Bone marrow (tissue), 2 donors: ENCODE measurements at places on chromosomes 4 and X.

- DNase-seq = peak; percentile 58
Observed at GRCh38 chr4:183505611-183506388, 942 bp downstream of the ING2 start.

- DNase-seq = no peak
Observed at GRCh38 chr4:158163941-158164767, 8.7 kb downstream of the GASK1B start.

DNA sequence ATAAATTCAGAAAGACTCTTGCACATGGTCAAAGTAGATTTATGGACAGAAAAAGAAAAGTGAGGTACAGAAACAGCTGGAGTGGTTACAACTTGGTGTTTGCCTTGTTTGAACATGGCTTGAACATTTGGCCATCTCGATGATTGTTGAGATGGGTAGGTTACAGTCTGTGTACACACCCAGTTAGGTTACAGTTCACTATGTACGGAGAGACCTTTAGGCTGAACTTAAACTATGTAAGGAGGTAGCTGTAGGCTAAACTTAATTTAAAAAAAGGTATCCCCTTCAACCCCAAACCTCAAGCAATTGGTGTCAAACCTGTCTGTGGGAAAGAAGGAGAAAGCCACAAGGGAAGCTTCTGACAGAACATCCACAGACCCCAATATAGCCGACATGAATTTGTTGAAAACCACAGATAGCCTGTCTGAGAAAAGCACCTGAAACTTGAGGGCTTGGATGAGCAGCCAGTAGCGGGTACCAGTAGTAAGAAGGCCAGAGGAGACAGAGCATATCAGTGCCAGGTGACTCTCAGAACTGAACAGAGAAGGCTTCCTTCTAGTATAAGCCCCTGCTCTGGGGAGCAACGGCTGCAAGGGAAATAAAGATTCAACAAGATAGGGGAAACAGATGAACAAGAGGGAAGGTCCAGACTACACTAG, 247.9 kb upstream of the GALNTL6 start:
- no peak for DNase-seq

DNA sequence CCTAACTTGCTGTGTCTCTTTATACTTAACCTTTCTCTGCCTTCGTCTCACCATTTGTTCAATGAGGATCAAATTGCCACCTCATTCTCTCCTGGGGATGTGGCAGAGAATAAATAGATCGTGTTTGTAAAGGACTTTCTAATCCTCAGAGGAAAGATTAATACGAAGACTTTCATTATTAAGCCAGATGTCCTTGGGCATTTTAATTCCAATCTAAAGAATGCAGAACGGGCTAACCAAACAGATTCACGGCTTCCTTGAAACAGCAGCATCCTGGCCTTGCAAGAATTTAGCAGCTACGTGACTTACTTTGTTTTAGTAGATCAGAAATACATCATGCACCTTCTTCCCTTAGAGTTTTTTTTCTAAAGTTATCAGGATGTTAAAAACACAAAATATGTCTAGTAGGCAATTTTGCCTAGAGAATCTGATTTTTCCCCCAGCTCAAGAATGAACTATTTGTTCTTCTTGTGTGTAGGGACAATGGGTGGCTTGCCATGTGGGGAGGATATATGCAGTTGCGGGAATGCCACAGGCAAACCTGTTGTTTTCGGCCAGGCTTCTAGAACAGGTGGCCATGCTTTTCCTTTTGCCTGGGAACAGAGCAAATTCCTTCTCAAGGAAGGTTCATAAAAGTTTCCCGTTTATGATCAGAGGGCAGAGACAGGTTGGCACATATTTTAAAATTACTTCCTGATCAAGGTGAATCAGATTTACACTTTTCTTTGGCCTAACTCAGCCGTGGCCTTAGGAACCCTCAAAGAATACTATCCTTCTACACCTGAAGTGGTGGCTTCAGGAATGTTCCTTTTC, 3.0 kb downstream of the MID1 start:
- no peak for DNase-seq

DNA sequence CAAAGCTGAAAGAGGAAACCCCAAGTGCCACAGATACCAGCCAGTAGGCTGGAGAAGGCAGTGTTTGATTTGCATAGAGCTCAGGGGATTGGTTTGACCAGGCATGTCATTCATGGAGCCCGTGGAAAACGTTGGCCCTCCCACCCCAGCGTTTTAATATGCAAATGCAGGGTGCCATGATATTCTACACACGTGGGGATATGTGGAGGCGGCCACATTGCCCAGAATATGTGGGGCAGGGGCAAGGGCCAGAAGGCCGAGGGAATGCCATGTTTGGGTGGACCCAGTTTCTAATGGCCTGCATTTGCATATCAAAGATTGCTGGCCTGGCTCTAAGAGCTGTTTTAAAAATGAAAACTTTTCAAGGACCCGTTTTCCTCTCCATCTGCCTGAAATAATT, 71.1 kb downstream of the MAP9 start:
- no peak for DNase-seq

DNA sequence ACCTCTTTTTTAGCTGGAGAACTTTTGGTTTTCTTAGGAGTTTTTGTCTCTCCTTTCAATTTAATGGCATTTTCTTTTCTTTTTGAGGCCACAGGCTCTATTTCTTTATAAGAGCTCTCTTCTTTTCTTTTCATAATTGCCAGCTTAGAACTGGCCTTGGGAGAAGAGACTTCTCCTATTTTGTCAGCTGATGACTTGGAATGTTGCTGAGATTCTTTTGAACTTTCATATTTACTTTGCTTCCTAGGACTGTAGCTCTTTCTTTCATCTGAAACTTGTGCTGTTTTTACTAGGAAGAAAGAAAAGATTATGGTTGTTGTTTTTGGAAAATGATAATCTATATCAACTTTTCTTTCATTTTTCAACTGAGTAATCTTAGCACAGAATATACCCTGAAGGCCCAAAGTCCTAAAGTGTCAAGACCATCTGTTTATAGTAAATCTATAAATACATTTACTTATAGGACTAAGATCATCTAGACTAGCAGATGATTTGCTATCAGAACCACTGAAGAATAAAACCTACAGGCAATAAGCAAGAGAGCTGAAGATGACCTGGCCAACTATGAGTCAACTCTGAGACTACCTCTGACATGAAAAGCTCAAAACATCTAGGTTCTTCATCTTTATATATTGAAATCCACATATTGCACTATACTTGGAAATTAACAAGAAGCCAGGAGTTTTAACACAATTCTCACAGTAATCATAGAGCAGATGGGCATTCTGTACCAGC, 45.6 kb downstream of the RFC1 start:
- no peak for DNase-seq

- no peak for DNase-seq
Observed at GRCh38 chr4:52799813-52800212, 48.6 kb upstream of the ERVMER34-1 start.

GRCh38 chr4:577499-578450, 1.7 kb upstream of the TMEM271 start:
- DNase-seq = no peak

DNA sequence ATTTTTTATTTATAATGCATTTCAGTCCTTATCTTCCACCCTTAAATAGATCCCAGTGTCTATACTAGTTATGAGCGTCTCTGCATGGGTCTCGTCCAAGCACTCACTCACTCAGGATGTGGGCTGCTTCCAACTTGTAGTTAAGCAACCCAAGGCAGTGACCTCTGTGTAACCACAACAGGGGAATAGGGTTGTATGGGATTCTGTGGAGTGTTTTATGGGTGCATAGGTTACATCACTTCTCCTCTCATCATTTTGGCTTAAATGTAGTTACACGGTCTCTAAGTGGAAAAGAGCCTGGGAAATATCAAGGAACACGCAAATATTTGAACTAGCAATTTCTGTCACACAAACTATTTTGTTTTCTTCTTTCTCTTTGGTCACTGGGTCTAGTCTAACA, 931.0 kb downstream of the STIM2 start:
- no peak for DNase-seq

- no peak for DNase-seq
Observed at GRCh38 chrX:110858565-110858964, 62.9 kb upstream of the CHRDL1 start.
